ENCODE measurements at places on chromosomes 3 and 15. TPM values are rescaled to one million over a fixed set of nuclear protein-coding genes. Genes with fewer than 3 reads are reported as not detected.

Gene DPPA2
- not detected for polyA plus RNA-seq

Gene ANKRD28
- 29.3 TPM for polyA plus RNA-seq

DNA sequence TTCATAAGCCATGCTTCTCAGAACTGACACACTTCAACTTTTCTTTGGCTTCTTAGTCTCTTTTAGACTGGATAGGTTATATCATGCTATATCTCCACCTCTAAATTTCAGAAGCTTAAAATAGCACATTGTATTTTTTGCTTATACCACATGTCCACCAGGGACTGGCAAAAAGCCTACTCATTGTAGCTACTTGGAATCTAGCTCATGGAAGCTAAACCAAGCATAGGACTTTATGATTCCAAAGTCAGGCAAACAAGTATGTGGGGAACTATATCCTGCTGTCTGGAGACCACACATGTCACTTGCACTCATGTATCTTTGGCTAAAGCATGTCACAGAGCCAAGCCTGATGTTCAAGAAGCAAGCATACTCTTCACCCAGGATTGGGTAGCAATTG lies 245.0 kb upstream of the RASGRP1 start:
- DNase-seq: no peak

DNA sequence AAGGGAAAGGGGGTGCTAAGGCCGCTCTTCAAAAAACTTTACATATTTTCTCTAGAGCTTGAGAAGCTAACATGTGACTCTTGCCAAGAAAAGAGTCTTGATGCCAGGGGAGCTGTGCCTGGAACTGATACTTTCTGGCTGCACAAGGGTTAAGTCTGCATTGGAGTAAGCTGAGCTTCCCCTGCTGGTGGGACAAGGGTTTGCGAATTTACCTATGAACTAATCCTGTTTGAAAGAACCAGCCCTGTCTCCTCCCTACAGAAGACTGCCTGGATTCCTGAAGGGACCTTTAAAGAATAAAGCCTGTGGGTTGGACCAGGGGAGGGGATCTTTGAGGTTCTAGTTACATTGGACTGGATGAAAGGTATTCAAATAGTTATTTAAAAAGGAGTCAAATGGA lies 58.3 kb upstream of the EPHA3 start:
- no peak for DNase-seq

DNA sequence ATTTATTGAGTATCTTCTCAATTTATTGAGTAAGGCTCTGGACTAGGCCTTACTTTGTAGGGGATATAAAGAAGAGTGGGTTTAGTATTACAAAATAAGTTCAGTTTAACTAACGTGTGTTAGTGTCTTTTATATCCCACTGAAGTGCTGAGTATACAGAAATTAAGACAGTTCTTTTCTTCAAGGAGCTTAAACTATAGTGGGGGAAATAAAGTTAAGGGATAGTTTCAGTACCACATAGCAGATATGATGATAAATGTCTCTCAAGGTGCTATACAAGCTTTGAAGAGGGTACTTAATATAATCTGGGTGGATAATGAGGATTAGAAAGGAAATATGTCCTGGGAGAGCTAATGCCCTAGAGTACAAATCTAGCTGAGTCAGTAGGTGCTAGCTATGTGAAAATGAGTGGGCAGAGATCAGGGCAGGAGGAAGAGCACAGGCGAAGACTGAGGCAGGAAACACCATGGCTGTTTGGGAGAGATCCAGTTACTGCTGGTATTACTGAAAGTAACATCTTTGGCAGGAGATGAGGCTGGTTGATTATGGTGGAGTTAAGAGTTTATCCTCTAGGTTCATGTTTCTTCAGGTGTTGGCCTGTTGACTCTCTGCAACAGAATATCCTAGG lies 46.0 kb downstream of the TEX9 start:
- no peak for DNase-seq
